Sigmoid colon (tissue), 7 donors: ENCODE measurements at places on chromosomes 12 and 14. TPM values are rescaled to one million over a fixed set of nuclear protein-coding genes. Genes with fewer than 3 reads are reported as not detected.

DNA sequence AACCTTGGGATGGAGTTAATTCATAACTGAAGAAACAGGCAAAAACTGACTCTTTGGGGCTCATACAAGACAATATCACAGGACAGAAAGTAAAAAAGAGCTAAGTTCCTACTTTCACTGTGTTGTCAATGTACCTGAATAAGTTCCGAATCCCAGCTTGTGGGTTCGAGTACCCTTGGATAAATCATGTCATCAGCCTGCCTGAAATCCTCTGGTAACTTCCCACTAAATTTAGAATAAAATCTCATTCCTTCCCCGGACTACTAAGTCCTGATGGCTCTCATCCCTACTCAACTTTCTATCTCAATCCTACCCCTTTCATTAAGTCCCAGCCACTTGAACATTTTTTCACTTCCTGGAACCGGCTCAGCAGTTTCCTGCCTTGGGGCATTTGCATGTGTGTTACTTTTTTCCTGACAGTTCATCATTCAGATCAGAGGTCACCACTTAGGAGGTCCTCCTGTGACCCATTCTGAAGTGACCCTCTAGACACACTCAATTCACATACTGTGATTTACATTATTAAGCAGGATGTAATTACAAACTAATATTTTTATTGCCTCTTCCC, 12.7 kb downstream of the ERP29 start:
- no peak overlapping the region for H3K4me3 ChIP-seq

GRCh38 chr14:77275041-77275580, 4.1 kb upstream of the NGB start:
- H3K36me3 ChIP-seq, result peaks cover 6% of the 10 kb centered on the region
- H3K27me3 ChIP-seq, result peaks cover 17% of the 10 kb centered on the region
- no peak for DNase-seq
- no peaks in the 10 kb centered on the region for H3K4me1 ChIP-seq
- no peak overlapping the region for H3K4me3 ChIP-seq

Gene COCH
- polyA plus RNA-seq, result 1.6 TPM

- H3K4me1 ChIP-seq, result peaks cover 60% of the 10 kb centered on the region
- no peak overlapping the region for H3K4me3 ChIP-seq
- peak; percentile 91 for DNase-seq
- no peaks in the 10 kb centered on the region for H3K27me3 ChIP-seq
Measured at GRCh38 chr14:69685716-69686115, 74.3 kb downstream of the SUSD6 start.

DNA sequence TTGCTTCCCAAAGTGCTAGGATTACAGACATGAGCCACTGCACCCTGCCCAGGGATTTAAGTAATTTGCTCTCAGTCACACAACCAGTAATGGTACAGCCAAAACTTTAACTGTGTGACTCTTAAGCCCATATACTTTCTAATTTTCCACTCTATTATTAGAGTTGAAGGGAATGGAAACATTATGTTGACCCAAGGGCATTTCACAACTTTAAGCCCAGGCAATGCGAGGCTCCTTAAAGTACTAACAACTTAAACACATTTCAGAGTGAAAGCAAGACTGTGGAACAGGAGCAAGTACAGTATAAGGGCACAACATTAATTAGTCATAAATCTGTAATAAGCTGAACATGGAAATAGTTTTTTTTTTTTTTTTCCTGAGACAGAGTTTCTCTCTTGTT, 39.8 kb downstream of the BAZ1A start:
- no peaks in the 10 kb centered on the region for H3K36me3 ChIP-seq
- no peaks in the 10 kb centered on the region for H3K4me1 ChIP-seq
- no peaks in the 10 kb centered on the region for H3K27me3 ChIP-seq
- no peak for DNase-seq
- H3K27ac ChIP-seq, result no peak overlapping the region

GRCh38 chr14:77052281-77053044, 24.0 kb upstream of the IRF2BPL start:
- H3K36me3 ChIP-seq, result no peaks in the 10 kb centered on the region
- H3K4me3 ChIP-seq, result no peak overlapping the region
- DNase-seq, result peak; percentile 66
- no peaks in the 10 kb centered on the region for H3K27me3 ChIP-seq
- peaks cover 28% of the 10 kb centered on the region for H3K4me1 ChIP-seq
- peak overlapping the region; percentile 84 for H3K27ac ChIP-seq

DNA sequence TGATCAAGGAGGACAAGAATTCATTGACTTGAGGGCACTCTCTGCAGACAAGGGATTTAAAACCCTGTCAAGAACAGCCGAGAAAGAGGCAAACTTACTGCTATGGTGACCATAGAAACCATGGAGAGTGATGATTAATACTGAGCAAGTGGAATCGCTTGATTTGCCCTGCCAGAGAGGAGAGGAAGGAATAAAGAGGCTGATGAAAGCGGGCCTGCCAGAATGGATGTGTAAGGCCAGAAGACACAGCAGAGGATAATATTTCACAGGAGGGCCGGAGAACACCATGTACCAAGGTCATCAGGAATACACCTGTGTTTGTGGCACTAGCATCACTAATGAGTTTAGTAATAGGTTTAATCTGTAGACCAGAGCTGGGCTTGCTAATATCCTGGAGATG, 221.8 kb upstream of the DCN start:
- no peaks in the 10 kb centered on the region for H3K27me3 ChIP-seq
- no peak for DNase-seq
- no peaks in the 10 kb centered on the region for H3K4me1 ChIP-seq
- H3K4me3 ChIP-seq, result no peak overlapping the region
- no peak overlapping the region for H3K27ac ChIP-seq

GRCh38 chr12:68102731-68103130, 56.8 kb downstream of the IFNG start:
- no peaks in the 10 kb centered on the region for H3K36me3 ChIP-seq
- H3K27me3 ChIP-seq, result no peaks in the 10 kb centered on the region
- H3K27ac ChIP-seq, result no peak overlapping the region
- H3K4me3 ChIP-seq, result no peak overlapping the region
- H3K4me1 ChIP-seq, result no peaks in the 10 kb centered on the region

DNA sequence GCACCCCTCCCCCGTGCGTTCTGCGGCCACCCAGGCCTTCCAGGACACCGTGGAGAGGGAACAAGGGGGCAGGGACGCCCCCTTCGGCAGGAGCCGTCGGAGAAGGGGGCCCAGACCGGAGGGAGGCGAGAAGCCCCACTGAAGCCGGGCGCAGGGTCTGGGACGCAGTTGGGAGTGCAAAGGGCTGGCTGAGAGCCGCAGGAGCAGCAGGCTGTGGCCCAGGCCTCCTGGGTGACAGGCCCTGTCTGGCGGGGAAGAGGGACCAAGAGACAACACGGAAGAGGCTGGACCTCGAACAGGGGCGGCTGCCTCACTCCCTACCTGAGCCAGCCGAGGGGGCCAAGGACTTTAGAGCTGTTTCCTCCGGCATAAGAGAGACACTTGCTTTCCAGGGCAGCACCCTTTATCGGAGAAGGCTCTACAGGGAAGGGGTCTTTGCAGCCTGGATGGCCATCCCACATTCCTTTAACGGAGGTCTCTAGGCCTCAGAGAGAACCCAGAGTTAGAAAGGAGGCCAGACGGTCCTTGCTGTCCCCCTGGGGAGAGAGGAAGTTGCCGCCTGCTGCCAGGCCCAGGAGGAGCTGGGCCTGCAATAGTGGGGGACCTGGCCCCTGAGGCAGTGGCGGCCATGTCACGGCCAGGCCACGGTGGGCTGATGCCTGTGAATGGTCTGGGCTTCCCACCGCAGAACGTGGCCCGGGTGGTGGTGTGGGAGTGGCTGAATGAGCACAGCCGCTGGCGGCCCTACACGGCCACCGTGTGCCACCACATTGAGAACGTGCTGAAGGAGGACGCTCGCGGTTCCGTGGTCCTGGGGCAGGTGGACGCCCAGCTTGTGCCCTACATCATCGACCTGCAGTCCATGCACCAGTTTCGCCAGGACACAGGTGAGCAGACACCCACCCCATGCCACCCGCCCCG, 1.3 kb downstream of the DTX1 start:
- DNase-seq, result no peak
- no peaks in the 10 kb centered on the region for H3K4me1 ChIP-seq
- no peaks in the 10 kb centered on the region for H3K36me3 ChIP-seq
- peak overlapping the region; percentile 48 for H3K4me3 ChIP-seq

DNA sequence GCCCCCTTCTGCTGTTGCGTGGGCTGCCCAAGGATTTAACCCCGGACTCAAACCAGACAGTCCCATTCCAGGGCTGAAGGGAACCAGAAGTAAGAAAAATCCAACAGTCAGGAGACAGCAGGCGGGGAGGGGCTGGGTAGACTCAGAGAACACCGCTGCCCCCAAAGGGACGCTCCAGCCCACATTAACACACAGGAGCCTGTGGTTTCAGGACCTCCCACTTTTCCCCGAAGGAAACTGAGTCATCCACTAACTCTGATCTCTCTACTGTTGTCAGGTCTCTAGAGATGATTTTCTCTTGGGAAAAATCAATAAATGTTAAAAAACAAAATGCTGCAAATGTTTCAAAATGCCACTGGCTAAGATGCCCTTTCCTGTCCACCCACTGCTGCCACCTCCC, 41.6 kb downstream of the FBXO21 start:
- H3K4me3 ChIP-seq, result no peak overlapping the region
- no peak overlapping the region for H3K27ac ChIP-seq
- H3K36me3 ChIP-seq, result no peaks in the 10 kb centered on the region
- no peak for DNase-seq
- no peaks in the 10 kb centered on the region for H3K4me1 ChIP-seq
- no peaks in the 10 kb centered on the region for H3K27me3 ChIP-seq

- H3K36me3 ChIP-seq, result no peaks in the 10 kb centered on the region
- peak overlapping the region; percentile 7 for H3K27ac ChIP-seq
- no peak overlapping the region for H3K4me3 ChIP-seq
- no peak for DNase-seq
- H3K27me3 ChIP-seq, result no peaks in the 10 kb centered on the region
Measured at GRCh38 chr12:12081836-12082497, 11.2 kb downstream of the BCL2L14 start.

DNA sequence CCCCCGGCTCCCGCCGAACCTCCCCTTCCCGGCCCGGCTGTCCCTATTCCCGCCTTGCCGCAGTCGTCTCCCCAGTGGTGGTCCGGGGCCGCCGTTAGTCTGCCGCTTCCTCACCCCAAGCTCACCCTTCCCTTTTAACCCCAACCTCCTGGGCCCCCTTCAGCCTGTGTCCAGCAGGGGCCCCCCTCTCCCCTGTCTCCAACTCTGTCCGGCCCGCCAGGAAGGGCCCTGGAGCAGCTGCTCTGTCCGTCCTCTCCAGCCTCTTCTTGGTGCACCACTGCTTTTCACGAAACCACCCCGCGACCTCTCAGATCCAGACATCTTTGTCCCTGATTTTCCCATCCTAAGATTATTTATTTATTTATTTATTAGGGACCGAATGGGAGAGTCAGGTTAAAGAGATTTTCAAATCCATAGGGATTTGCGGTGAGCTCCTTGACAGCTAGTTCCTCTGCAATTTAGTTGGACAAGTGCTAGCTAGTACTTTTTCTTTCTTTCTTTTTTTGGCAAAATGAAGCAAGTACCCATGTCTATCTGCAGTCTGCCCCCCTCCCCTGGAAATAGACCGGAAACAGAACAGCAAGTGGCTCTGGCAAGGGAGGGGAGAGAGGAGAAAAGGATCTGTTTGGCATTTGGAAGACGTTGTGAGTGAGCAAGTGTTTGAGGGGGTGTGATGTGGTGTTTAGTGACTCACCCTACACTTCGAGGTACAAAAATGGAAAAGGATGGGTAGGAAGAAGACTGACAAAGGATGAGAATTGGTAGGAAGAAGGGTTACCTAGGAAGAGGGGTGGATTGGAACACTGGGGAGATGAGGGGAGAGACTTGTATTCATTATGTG, 632 bp downstream of the UBR7 start:
- H3K27ac ChIP-seq, result peak overlapping the region; percentile 88
- no peaks in the 10 kb centered on the region for H3K27me3 ChIP-seq
- H3K4me1 ChIP-seq, result peaks cover 36% of the 10 kb centered on the region
- peaks cover 25% of the 10 kb centered on the region for H3K36me3 ChIP-seq

Gene TAS2R30
- 0.36 TPM for polyA plus RNA-seq

Gene ENDOU
- not detected for polyA plus RNA-seq

GRCh38 chr14:105064721-105065143, 498 bp downstream of the GPR132 start:
- H3K36me3 ChIP-seq, result no peaks in the 10 kb centered on the region
- H3K27me3 ChIP-seq, result no peaks in the 10 kb centered on the region
- peak; percentile 67 for DNase-seq
- no peak overlapping the region for H3K4me3 ChIP-seq

DNA sequence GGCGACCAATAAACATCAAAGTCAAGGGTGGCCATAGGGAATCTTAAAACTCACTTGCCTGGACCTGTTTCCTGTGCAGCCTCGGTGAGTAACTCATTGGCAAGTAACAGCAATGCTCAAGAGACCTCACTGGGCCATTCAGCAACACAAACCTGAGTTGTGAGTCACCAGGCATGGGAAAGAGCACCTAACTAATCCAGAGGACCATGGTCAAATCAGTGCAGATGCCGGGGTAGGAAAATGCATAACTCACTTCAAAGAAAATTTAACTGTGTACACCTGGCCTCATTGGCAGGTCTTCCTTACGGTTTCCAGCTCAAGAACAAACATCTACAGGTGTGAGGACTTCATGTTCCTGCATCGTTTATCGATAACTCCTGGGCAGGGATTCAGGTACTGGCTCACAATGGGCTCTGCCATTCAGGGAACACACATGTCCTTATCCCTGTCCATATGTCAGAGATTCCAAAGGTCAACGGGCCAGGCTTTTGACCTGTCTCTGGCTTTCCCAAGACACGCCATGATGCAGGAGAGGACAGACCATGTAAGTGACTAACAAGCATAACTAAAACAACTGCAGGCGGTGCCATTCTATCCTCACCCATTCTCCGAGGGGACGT, 211.8 kb downstream of the ANO2 start:
- H3K36me3 ChIP-seq, result no peaks in the 10 kb centered on the region
- H3K4me1 ChIP-seq, result no peaks in the 10 kb centered on the region
- H3K27me3 ChIP-seq, result no peaks in the 10 kb centered on the region
- no peak overlapping the region for H3K4me3 ChIP-seq
- H3K27ac ChIP-seq, result no peak overlapping the region
- no peak for DNase-seq

DNA sequence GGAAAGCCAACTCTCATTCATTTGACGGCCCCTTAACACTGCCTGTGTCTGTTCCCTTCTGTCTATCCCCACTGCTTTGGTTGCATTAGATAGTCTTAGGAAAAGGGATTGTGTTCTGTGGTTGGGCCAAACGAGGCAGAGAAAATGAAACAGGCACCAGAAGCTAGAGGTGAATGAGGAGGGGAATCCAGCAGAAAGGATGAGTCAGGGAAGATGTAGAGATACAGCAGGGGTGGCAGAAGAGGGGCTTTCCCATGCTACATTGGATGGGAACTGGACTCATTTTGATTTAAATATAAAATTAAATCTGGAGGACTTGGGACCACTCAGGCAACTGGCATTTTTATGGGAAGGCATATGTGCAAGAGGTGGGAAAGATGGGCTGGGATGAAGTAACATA, 43.3 kb downstream of the OTOGL start:
- no peak overlapping the region for H3K4me3 ChIP-seq
- no peaks in the 10 kb centered on the region for H3K27me3 ChIP-seq
- DNase-seq, result no peak
- no peak overlapping the region for H3K27ac ChIP-seq
- H3K4me1 ChIP-seq, result no peaks in the 10 kb centered on the region

- DNase-seq, result no peak
- H3K27ac ChIP-seq, result no peak overlapping the region
- H3K4me3 ChIP-seq, result no peak overlapping the region
- H3K4me1 ChIP-seq, result peaks cover 18% of the 10 kb centered on the region
Measured at GRCh38 chr12:49863946-49864797, 21.3 kb upstream of the BCDIN3D start.
